Fibroblast of upper back skin (primary cell): ENCODE measurements at places on chromosomes 12 and 14.

- no peak for DNase-seq
Measured at GRCh38 chr14:73744874-73745529, 30.8 kb upstream of the PNMA1 start.

- DNase-seq: no peak
Measured at GRCh38 chr14:69943084-69943780, 64.0 kb downstream of the SMOC1 start.

DNA sequence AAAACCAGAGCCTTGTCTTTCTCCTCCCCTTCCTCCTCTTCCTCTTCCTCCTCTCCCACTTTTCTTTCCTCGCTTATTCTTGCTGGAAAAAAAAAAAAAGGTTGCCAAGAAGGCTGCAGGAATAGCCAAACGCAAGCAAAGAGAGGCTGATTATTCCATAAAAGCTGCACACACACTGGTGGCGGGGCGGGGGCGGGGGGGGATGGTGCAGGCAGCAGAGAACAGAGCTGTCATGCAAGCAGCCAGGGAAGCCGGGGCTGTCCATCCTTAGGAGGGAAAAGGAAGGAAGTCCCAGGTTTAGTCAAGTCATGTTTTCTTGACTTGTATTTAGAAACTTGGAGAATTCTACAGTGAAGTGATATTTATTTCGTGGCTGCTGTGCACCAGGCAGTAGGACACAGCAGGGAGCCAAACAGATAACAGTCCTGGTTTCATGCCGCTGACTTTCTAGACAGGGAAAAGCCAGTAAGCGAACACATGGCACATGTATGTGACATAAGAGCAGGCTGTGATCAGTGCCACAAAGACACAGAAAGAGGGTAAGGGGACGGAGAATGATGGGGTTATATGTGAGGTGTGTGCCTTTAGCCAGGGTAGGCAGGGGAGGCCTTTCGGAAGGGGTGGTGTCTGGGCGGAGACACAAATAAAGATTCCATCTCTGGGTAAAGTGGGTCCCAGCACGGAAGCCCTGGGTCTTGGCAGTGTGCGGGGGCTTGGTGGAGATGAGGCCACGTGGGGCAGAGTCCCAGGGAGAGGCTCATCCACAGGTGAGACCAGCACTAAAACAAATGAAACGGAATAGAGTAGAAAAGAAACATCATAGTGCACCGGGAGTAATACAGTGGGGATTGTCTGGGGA, 56.6 kb upstream of the SCN8A start:
- no peak for DNase-seq

DNA sequence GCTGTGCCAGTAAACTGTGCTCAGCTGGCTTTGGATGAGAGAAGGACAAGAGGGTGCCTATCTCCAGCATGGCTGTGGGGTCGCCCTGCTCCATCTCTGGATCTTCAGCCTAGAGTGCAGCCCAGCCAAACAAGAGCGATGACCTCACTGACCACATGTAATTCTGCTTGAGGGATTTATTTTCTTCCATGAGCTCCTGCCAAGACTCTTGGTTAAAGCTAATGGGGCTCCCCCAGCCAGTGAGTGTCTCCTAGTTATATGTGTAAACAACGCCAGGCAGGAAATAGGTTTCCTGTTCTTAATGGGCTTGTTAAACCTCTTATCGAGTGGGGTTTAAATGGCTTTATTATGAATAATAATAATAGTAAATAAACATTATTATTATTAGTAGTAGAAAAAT, 397.2 kb downstream of the NRXN3 start:
- DNase-seq: peak; percentile 13

DNA sequence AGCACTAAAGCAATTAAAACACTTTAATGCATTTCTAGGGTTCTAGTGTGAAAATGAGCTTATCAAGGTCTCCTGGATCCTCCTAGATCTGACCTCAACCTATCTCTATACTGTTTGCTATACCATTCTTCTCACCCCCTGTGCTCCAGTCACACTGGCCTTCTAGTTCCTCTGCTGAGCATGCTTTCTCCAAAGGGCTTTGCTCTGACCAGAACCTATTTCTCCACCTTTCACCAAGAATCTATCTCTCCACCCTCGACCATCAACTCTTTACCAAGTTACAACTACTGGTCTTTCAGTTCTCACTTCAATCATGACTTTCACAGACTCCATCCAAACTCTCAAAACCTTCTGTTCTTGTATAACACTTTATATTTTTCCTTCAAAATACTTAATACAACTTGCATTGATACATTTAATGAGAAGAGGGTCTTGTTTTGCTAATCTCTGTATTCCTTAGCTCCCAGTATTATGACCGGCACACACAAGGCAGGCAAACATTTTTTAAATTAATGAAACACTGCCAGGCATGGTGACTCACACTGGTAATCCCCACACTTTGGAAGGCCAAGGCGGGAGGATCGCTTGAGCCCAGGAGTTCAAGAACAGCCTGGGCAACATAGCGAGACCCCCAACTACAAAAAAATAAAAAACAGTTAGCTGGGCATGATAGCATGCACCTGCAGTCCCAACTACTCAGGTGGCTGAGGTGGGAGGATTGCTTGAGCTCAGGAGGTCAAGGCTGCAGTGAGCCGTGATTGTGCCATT, 22.8 kb downstream of the PPP1R12A start:
- peak; percentile 51 for DNase-seq

- peak; percentile 15 for DNase-seq
Measured at GRCh38 chr14:75748336-75748735, 87.3 kb downstream of the TTLL5 start.

- no peak for DNase-seq
Measured at GRCh38 chr14:77407158-77407557, 16.2 kb downstream of the NOXRED1 start.

DNA sequence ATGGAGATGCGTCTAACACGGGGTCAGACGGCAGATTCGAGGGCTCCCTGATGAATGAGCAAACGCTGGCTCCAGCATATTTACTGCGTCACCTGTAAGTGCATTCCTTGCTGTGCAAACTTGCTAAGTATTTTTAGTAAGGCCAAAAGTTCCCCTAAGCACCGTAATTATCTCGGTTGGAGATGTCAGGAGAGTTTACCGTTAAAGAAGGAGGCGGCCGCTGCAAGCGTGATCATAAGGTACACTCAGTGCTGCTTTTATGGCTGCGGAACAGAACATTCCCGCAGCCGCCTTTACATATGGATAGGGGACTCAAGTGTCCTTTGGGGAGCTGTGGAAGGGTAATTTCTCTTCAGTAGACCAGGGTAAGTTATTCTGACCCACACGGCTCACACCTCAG, 175.6 kb downstream of the GLT1D1 start:
- no peak for DNase-seq

DNA sequence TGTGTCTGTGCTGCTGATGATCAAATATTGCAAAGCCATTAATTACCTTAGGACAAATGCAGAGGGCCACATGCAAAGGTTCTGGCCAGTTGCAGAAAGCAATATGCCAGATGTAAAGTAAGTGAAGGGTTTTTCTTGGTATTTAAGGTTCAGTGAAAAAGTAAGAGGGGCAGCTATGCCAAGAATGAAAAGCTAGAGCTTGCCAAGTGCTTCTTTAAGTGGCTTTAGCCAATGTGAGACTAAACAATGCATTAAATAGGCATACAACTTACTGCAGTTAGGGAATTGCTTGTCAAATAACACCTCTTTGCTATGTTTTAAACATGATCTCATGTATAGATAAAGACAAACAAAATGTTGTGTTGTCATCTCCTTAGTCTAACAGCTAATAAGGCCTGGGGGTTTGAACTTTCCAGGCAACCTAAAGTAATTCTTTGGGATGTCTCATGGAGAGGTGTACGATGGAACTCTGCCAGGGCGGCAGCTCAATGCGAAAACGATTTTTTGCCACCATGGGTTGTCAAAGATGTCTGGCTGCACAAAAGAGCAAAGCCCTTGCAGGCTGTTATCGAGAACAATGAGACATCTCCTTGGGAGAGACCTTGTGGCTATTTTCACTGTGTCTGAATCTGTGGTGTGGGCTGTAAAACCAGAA, 12.0 kb downstream of the IGF1 start:
- DNase-seq: no peak

DNA sequence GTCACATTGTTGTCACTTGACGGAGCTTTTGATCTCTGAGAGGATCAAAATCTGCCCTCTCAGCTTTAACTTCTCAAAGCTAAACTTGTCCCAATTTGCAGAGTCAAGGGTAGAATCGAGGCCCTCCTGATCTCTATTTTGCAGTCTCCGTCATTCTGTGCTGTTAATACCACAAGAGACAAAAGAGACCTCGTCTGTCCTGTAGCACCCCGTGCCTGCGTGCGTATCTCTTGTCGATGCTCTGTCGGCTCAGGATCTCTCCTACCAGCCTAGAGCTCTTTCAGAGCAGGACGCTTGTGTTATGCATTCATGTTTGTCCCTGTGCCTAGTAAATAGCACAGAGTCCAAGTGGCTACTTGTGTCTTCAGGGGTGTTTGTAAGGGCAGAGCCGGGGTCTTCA, 5.1 kb downstream of the EVL start:
- no peak for DNase-seq

DNA sequence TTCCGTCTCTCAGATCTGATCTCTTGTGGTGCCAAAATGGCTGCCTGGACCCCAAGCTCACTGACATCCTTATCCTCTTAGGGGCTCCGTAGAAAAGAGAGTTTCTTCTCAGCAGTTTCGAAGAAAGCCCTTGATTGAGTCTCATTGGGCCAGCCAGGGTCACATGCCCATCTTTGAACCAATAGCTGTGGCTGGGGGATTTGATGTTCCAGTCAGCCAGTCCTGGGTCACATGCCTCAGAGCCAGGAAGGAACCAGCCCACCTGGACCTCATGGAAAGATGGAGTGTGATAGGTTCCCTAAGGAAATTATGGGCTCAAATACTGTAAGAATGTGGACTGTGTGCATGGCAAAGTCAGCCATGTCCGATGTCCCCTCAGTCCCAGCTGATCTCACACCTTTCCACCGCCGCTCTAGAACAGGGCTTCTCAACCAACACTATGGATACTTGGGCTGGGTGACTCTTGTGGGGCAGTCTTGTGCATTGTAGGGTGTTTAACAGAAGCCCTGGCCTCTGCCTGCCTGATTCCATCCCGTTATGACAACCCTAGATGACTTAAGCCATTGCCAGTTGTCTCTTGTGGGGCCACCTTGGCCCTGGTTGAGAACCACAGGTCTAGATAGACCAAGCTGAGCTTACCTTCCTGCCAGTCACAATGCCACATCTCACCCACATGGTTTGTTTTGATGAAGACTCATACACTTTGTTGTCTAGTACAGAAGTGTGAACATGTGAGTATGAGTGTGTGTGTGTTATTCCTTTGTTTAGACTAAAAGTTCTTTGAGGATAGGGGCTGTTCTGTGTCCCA, 163.9 kb downstream of the ADGRD1 start:
- no peak for DNase-seq

GRCh38 chr12:25436206-25437030, 116.7 kb downstream of the LMNTD1 start:
- peak; percentile 83 for DNase-seq

DNA sequence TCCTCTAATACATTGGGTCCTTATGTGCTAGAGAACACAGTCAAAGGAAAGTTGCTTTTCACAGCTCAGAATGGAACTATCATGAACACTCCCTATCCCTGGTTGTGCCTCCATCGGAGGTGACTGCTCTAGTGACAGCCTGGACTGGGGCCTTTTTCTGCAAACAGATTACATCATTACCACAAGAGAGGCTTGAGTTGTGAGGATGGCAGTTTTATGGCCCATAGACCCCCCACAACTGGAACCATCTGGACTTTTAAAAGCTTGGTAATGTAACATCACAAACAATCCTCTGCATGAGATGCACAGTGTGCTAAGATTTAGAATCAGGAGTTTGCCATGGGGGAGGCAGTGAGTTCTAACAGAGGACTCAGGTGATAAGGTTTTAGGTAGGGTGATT, 46.6 kb upstream of the WSCD2 start:
- no peak for DNase-seq

DNA sequence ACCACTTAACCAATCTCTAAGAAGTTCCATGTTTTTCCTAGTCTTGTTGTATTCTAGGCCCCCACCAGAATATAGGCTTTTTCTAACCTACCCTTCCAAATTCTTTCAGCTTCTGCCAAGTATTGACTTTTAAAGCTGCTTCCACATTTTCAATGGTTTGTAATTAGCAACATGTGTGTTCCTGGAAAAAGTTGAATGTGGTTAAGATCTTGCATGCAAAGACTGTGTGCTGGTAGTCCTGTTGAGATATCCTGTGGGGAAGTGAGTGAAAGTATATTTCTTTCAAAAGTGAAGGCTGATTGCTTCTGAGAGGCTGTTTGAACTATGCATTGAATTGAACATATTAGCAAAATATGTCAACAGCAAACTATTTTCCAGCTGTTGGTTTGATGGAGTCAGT, 646 bp upstream of the OR6C4 start:
- no peak for DNase-seq

- DNase-seq: no peak
Measured at GRCh38 chr12:101772012-101772775, 32.9 kb upstream of the SYCP3 start.

- DNase-seq: no peak
Measured at GRCh38 chr14:76304536-76305267, 71.2 kb upstream of the ESRRB start.

GRCh38 chr14:31336646-31337045, 83.7 kb downstream of the HEATR5A start:
- DNase-seq: peak; percentile 44

- DNase-seq: no peak
Measured at GRCh38 chr12:130983328-130984017, 29.8 kb downstream of the ADGRD1 start.

- DNase-seq: no peak
Measured at GRCh38 chr14:72332046-72332445, 399.8 kb downstream of the RGS6 start.

GRCh38 chr12:43206396-43206795, 345.6 kb downstream of the ADAMTS20 start:
- peak; percentile 63 for DNase-seq

GRCh38 chr12:24617471-24617870, 331.4 kb downstream of the BCAT1 start:
- DNase-seq: peak; percentile 43

DNA sequence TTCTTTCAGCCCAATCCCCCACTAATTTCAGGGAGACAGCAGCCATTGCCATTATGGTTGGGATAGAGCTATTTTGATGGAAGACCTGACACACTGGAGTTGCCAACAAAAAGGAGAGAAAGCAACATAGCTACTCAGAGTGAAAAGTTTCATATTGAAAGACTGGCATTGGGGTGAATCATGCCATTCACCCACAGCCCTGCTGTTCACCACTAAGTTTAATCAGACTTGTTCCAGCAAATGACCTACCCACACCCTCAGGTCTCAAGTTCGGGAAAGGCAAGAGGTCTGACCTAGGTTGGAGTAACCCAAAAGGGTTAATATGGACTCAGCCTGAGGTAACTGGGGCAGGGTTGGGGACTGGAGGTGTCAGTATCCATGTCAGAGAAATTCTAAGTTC, 169.2 kb downstream of the PAWR start:
- no peak for DNase-seq

DNA sequence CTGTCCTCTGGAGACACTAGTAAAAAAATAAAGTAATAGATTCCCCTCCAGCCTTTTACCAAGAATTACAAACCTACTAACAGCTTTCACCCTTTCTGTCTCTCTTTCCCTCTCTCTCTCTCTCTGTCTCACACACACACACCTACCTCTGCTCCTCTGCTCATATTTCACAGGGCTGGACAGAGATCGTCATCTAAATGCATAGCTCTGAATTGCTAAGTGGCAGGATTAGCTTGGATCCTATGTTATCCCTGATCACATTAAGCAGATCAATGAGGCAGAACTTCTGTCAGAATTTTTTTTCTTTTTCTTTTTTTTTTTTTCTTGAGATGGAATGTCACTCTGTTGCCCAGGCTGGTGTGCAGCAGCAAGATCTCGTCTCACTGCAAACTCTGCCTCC, 22.9 kb downstream of the VCPKMT start:
- no peak for DNase-seq
